ENCODE measurements at places on chromosomes 5 and 9.
A peak's percentile ranks its signal among the peaks of the same experiment; 100 is the strongest.

- no peak for DNase-seq
Observed at GRCh38 chr5:113205323-113205722, 228.7 kb downstream of the DCP2 start.

- DNase-seq, result no peak
Observed at GRCh38 chr5:150146862-150147601, 8.6 kb downstream of the PDGFRB start.

GRCh38 chr5:545641-546375 is 21.6 kb upstream of the SLC9A3 start:
- no peak for DNase-seq

GRCh38 chr5:138503487-138504270 is 38.4 kb downstream of the EGR1 start:
- peak; percentile 28 for DNase-seq

DNA sequence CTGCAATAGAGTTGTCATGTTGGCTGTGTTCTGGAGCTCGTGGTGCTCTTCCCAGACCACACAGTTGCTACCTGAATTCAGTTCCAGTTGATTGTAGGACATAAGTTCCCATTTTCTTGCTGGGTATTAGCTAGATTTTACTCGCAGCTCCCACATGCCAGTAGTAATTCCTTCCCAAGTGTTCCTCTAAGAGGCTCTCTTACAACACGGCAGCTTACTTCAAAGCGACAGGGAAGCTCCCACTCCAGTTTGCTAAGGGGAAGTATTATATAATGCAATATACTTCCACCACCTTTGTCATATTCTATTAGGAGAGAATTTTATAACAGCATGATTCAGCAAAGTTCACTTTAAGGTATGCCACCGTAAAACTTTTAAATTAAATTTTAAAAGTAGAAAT is 623.0 kb downstream of the SLCO4C1 start:
- no peak for DNase-seq

DNA sequence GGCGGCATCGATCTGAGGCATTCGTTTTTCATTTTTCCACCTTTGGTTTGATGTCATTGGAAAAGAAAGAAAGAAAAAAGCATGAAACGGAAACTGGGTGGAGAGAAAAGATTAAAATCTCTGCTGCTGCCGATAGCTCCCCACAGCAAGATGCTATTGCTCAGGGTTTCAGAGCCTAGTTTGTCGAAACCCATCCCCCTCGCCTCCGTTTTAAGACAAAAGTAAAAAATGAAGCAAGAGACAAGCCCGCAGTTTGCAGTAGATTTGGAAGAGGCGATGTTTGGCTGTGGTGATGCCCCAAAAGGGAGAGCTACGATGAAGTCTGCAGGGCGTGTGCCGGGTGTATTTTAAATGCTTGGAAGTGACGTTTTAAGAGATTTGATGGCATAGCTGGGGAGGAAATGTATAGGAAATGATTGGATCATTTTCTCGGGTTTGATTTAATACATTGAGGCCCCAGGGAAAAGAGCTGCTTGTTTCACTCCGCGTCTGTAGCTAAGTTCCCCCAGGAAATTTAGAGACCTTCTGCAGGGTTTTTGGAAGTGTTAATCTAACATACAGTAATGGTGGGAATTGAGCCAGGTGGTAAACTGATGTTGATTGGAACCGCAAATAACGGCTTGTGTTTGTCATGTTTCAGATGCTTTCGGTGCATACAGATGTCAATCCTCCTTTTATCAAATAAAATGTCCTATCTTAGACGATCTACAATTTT is 909 bp downstream of the NDFIP1 start:
- no peak for DNase-seq

DNA sequence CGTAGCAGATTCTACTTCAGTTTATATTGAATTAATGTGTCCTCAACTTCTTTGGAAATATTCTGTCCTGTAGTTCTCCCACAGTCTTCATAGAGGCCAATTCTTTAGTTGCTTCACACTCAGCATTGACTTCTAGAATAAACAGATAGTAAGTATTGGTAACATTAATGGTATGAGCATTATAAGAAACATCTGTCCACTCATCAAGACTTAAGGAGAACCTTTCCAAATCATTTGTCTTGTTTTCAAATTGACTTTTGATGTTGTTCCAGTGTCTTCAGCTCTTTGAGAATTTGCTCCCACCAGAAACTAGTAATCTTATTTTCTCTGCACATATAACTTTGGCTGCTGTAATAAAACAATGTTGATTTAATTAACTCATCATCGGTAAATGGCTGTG is 18.3 kb downstream of the RANBP17 start:
- DNase-seq, result no peak

DNA sequence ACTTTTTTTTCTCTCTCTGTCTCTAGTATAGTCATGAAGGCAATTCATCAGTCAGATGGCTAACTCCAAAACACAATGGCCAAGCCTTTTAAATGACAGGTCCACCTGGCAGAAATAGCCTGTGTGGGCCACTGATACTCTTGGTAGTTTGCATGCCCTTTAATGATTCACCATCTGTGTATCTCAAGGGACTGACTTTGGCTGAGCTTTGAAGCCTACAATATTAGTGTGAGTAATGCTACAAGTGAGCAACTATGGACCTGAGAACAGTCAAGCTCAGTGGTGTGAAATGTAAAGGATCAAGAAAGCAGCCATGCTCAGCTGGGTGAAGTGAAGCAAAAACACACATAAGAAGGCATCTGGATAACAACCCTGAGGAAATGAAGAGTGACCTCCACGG is 506.9 kb downstream of the TLE1 start:
- DNase-seq, result no peak

- no peak for DNase-seq
Observed at GRCh38 chr5:64876203-64876602, 107.5 kb downstream of the CWC27 start.

DNA sequence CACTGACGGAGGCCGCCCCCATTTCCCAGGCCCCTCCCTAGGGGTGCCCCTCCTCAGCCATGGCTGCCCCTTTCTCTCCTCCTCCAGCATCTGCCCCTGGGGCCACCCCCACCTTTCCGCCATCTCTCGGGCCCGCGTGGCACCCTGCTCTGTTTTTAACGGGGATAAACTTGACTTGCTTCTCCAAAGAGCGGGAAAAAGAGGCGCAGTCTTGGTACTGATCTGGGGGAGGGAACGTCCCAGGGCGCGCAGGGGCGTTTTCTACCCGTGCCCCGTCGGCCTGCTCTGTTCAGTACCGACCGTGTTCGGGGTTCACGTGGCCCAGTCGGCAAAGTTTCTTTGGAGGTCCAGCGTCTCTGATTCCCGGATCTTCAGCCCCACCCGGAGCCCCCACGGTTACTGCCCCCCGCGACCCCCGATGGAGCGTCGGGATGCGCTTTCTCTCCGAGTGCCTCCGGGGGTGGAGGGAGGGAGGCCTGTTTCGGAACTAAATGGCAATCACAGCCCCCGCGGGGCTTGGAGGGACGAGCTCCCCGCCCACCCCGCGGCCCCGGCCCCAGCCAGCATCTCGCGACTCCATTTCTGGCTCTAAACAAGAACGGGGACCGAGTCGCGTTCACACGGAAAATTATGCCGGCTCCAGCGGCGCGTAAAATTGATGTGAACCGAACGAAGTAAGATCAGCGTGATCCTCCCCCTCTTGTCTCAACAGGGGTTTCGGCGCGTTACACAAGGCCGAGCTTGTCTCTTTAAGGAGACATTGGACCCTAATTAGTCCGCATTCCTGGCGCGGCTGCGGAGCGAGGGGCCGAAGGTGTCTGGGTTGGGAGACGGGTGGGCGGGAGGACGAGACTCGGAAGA is 1.1 kb upstream of the TLE4 start:
- no peak for DNase-seq

GRCh38 chr9:136391737-136392537 is 8.0 kb downstream of the SNAPC4 start:
- no peak for DNase-seq

- DNase-seq, result no peak
Observed at GRCh38 chr5:34517249-34517648, 138.9 kb upstream of the RAI14 start.

- no peak for DNase-seq
Observed at GRCh38 chr9:83061990-83062650, 822 bp downstream of the RASEF start.

GRCh38 chr5:129836321-129836720 is 67.9 kb upstream of the CHSY3 start:
- no peak for DNase-seq

GRCh38 chr9:5628183-5628529 is 751 bp upstream of the RIC1 start:
- DNase-seq, result no peak

GRCh38 chr9:130290291-130291181 is 25.0 kb downstream of the HMCN2 start:
- DNase-seq, result no peak

- DNase-seq, result no peak
Observed at GRCh38 chr5:170273968-170274710, 23.4 kb downstream of the LCP2 start.

GRCh38 chr5:133790898-133791297 is 177.5 kb downstream of the C5orf15 start:
- DNase-seq, result no peak

DNA sequence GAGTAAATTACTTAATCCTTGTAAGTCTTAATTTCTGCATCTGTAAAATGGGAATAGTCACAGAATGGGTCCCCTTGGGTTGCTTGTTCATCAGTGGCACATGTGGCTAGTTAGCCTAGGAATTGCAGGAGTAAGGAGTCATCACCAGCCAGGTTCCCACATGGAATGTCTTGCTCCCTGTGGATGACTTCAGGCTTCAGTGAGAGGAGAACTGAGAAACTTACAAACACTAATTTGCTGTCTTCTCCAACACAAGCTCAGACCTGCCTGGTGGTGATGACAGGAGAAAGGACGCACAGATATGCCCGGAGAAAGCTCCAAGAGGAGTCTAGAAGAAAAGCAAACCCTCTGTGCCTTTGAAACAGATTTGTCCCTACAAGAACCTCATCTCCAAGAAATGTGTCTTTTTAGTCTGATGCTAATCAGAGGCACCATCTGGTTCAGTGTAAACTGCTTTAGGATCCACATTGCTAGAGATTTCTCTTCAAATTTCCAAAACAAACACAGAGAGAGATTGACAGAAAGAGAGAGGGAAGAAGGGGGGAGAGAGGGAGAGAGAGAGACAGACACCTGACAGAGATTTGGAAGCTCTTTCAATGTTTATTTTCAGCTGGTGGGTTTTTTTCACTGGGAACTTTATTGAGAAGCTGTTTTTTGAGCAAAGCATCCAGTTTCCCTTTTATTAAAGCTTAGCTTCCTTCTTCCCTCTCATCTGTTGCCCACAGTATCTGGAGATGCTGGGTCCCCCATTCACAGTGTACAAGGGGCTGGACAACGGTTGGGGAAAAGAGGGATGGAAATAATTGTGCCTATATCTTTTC is 128.3 kb downstream of the DOCK2 start:
- no peak for DNase-seq

- no peak for DNase-seq
Observed at GRCh38 chr9:91208419-91208745, 153.3 kb downstream of the AUH start.

DNA sequence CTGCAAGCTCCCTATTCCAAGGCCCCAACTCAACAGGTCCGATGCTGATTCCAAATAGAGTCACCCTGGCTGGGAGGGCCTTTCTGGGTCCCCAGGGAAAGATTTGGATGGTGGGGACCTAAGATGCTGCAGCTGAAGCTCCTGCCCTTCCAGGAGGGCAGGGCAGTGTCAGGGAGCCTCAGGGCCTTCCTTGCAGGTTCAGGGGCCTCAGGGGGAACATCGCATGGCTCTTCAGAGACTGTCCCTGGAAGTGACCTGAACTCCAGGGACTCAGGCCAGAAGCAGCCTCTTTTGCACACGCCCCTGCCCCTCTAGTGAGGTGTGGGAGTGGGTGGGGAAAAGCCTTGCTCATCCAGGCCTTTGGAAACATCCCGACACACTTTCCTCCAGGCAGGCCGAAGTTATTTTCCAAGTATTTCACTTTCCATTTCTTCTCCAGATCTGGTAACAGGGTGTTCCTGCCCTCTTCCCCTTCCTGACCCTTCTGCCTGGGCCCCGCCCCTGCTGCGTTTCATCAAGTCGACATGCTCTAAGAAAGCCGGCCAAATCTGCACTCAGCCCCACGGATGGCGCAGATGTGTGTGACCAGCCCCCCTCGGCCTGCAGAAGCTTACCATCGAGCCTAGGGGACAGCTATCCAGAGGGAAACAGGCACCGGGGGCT is 159.5 kb downstream of the FGF18 start:
- DNase-seq, result no peak

DNA sequence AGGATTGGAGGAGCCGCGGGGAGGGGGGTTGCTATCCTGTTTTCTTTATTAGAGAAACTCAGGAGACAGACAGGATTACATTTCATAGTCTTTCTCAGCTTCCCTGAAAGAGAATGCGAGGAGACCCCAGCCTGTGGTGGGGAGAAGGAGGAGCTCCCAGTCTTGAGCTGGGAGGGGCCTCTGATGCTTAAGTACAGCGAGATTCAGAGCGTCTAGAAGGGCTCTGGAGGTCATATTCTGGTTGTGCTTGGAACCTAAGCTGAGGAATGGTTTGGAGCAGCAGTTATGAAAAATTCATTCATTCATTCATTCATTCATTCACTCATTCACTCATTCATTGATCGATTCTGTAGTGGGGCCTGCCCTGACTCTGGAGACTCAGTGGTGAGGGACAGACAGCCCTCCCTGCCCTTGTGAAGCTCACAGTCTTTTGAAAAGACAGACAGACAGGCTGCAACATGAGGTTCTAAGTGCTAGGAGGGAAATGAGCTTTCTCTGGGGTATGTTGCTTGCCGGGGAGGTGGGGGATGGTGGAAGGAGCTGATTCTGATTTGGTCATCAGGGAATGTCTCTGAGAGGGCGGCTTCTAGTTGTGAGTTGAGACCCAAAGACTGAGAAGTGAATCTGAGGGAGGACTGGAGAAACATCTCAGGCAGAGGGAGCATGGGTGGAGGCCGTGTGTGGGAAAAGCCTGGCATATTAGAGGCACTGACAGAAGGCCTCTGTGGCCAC is 2.5 kb upstream of the SPRY4 start:
- DNase-seq, result peak; percentile 55

- DNase-seq, result no peak
Observed at GRCh38 chr5:39513236-39513635, 88.5 kb upstream of the DAB2 start.

- DNase-seq, result peak; percentile 49
Observed at GRCh38 chr9:89600831-89601230, 4.0 kb upstream of the GADD45G start.

- no peak for DNase-seq
Observed at GRCh38 chr5:93305984-93306383, 275.0 kb downstream of the NR2F1-AS1 start.

GRCh38 chr9:95032580-95033341 is 284.7 kb downstream of the FANCC start:
- DNase-seq, result no peak

DNA sequence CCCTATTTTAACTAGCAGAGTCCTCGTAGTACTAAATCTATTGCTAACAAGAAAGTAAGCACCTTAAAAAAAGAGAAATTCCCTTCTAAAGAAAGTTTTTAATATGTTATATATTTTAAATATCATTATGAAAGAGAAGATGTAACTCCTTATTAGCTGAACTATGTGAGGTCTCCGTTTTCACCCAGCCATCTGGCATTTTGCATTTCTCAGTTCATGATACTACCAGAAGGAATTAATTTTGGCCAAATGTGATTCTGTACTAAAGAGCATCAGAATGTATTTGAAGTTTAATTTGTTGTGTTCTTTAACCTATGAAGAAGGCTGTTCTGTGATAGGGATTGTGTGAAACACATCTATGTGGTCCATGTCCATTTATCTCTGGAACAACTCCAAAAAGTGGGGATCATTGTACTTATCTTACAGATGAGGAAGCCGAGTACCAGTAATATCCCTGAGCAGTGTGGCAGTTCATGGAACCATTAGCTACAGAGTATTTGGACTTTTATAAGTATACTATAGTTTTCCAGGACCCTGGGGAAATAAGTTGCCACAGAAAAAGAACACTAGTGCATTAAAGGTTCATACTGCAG is 29.8 kb downstream of the TNFAIP8 start:
- no peak for DNase-seq

GRCh38 chr9:3732077-3733038 is 206.6 kb upstream of the RFX3 start:
- DNase-seq, result no peak
